Umbilical cord (tissue), 2 donors: ENCODE measurements at places on chromosomes 5 and 9. TPM values are rescaled to one million over a fixed set of nuclear protein-coding genes. Genes with fewer than 3 reads are reported as not detected.

Gene PCDHB3
- total RNA-seq: 0.72 TPM

Gene FOXD4
- 3.4 TPM for total RNA-seq

Gene IL3
- not detected for total RNA-seq

Gene LCN15
- total RNA-seq: 2.2 TPM

Gene GARIN3
- not detected for total RNA-seq

Gene KCNN2
- 3.9 TPM for total RNA-seq

Gene IFNA21
- 18.5 TPM for total RNA-seq

Gene LMX1B
- not detected for total RNA-seq
